ENCODE measurements at places on chromosomes 5 and 9.

DNA sequence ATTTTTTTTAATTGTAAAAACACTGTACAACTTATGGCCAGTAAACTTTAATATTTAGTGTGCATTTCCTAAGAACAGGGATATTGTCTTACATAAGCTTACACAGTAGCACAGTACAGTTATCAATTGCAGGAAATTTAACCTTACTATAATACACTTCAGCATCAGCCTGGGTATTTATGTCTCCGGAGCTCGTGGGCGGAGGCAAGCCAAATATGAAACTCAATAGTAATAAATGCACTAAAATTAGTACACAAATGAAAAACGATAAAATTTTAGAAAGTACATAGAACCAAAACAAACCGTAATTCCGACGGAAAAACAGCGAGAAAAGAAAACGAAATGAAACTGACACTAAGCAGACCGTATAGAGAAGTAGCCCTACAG, 91.2 kb downstream of the ANXA2R start:
- DNase-seq, result no peak

DNA sequence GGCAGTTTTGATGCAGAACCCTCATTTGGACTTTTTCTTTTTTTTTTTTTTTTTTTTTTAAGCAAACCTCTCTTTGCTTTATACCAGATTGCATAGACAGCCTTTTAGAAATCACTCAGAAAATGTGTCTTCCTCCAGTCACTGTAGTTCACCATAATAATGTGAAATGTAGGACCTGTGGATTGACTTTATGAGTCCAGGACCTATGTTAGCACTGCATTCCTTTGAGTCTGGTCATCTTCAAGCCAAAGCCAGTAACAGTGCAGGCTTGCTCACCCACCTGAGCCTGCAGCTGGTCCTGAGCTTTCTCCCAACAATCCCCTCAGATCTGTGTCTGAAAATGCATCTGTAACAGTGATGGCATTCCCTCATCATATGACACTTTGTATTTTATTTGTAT, 110.7 kb upstream of the NFIL3 start:
- no peak for DNase-seq

DNA sequence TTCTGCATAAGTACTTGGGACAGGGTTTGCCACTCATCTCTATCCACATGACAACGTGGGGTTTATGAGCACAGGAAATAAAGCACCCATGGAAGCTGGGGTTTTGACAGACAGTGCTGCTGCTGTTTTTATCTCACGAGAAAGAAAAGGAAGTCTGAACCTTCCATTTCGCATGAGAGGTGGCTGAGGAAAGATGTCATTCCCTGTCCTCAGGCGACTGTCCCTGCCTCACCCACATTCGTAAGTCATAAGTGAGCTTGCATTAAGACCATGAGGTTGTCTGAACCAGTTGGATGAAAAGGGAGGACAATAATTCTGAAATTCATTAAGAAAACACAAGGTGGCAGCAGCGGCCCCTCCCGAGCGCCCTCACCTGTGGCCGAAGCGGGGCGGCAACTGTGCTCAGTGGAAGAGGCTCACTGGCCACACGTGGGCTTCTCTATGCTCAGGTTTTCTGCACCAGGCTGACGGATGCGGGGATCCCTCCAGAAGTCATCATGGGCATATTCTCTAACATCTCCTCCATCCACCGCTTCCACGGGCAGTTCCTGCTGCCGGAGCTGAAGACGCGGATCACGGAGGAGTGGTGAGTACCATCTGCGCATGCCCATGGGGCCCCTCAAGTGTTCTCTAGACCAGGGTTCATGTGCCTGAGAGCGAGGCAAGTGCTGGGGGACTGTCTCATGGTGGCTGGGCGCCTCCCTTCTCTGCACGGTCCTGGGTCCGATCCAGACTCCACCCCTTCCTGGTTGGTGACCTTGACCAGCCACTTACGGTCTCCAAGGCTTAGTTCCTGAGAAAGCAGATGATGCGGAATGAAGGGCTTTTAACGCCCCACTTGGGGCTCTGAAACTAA, 54.7 kb upstream of the SUSD3 start:
- peak; percentile 62 for DNase-seq

DNA sequence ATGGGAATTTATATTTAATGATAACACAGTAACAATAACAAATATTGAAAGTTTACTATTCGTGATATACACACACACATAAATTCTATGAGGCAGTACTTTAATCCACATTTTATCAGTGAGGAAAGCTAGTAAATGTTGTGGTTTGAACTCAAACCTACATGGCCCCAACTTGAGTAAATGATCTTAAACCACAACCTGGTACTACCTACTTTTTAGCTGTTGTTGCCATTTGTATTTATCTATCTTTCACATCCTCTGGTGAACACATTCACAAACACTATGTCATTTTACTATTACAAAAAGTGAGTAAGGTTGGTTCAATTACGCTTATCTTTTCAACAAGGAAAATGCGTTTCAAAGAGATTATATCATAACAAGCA, 186.1 kb downstream of the SMC2 start:
- no peak for DNase-seq

GRCh38 chr9:120032639-120033038, 547.3 kb downstream of the CDK5RAP2 start:
- DNase-seq, result peak; percentile 9

DNA sequence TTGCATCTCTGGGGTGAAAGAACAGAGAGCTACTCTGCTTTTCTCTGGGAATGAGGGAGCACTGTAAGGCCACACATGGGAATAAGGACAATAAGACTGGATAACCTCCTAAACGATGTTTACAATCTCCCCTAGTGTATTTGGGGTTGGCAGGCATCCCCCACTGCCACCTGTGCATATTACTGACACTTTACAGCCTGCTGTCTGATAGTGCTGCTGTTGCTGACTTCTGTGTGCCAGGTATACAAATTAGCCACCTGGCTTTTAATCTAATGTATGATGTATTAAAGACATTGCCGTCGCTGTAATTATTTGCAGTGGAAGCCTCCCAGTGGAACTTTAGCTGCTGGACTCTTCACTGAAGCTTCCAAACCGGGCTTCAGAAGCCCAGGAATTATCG, 4.4 kb upstream of the SHISAL2B start:
- DNase-seq, result no peak

GRCh38 chr9:93480262-93480661, 26.9 kb upstream of the FAM120AOS start:
- DNase-seq, result no peak

DNA sequence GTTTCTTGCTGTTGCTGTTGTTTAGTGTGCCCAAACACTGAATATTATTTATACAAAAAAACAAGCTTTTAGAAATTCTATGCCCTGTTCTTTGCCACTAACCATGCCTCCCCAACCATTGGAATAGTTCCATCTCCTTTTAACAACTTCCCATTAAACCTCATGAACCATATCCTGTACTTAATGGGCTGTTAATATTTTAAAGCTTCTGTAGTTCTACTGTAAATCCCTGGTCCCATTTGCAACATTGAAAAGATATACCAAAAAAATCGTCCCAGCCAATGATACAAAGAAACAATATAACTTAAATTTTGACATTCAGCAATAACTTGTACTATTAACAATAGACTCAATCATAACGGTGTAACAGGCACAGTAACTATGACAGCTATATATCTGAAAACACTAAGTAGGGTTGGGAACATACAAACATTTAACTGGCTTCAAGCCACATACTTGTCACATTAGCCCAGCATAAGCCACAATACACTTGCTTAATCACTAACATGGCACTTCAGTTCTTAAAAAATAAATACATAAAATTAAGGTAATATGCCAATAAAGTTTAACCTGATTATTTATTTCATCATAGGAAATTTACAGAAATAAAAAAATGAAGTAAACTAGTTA, 86.1 kb downstream of the ADAMTS6 start:
- no peak for DNase-seq

DNA sequence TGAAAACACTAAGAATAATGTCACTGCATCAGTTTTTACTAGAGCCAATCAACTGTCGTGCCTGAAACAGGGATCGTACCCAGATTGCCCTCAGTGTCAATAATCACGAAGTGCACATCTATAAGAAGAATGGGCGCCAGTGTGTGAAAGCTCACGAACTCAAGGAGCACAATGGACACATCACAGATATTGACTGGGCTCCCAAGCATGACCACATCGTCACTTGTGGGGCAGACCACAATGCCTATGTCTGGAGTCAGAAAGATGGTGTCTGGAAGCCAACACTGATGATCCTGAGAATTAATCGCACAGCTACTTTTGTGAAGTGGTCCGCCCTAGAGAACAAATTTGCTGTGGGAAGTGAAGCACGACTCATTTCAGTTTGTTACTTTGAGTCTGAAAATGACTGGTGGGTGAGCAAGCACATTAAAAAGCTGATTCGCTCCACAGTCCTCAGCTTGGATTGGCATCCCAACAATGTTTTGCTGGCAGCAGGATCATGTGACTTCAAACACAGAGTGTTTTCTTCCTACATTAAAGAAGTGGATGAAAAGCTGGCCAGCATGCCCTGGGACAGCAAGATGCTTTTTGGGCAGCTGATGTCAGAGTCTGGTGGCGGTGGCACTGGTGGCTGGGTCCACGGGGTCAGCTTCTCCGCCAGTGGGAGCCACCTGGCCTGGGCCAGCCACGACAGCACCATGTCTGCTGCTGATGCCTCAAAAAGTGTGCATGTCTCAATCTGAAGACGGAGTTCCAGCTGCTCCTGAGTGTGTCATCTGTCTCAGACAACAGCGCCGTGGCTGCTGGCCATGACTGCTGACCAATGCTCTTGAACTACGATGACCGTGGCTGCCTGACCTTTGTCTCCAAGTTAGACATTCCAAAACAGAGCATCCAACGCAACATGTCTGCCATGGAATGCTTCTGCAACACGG, 32.2 kb downstream of the NSA2 start:
- DNase-seq, result no peak

- no peak for DNase-seq
Observed at GRCh38 chr5:124990723-124991122, 244.3 kb upstream of the ZNF608 start.

GRCh38 chr5:88758184-88758583, 124.8 kb downstream of the MEF2C start:
- no peak for DNase-seq

DNA sequence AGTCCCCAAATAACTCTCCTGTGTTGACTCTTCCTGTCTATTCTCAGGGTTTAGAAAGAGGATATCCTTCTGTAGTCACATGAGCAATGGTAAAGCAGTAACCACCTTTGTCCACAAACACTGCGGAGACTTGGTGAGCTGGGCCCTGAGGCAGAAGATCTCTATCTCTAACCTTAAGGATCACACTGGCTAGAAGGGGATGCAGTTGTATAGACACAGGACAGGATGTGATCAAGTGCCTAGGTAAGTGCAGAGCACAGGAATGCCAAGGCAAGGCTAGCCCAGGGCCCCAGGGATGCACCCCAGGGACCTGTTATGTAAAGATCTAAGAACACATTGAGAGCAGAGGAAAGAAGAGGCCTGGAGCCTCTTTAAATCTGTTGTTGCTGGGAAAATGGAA, 610.5 kb downstream of the IRX1 start:
- DNase-seq, result no peak

DNA sequence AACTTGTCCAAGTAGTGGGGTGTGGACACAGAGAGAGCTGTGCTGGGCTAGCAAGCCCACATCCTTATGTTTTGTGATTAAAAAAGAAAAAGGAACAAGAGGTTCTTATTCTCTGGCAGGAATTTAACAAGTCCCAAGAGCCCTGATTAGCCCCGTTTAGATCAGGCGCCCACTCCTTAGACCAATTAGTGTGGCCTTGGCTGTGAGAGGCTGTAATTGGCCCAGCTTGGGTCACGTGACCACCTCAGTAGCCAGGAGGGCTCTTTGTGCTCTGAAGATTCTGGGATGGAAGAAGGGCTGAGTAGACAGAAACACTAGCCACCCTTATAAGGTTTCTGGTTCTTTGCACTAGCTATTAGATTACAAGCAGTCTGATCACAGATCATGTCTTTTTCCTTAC, 31.1 kb downstream of the GCNT4 start:
- peak; percentile 70 for DNase-seq

- DNase-seq, result no peak
Observed at GRCh38 chr5:66788556-66788955, 192.4 kb downstream of the MAST4 start.

- no peak for DNase-seq
Observed at GRCh38 chr9:120544441-120544840, 35.5 kb downstream of the CDK5RAP2 start.

DNA sequence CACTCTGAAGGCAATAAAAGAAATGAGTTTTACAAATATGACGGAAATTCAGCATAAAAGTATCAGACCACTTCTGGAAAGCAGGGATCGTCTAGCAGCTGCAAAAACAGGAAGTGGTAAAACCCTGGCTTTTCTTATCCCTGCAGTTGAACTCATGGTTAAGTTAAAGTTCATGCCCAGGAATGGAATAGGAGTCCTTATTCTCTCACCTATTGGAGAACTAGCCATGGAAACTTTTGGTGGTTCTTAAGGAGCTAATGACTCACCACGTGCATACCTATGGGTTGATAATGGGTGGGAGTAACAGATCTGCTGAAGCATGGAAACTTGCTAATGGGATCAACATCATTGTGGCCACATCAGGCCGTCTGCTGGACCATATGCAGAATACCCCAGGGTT, 93.5 kb upstream of the RGMB start:
- no peak for DNase-seq

GRCh38 chr5:132095424-132095972, 21.9 kb downstream of the CSF2 start:
- DNase-seq, result no peak

- no peak for DNase-seq
Observed at GRCh38 chr5:171776770-171777759, 8.6 kb upstream of the SMIM23 start.

DNA sequence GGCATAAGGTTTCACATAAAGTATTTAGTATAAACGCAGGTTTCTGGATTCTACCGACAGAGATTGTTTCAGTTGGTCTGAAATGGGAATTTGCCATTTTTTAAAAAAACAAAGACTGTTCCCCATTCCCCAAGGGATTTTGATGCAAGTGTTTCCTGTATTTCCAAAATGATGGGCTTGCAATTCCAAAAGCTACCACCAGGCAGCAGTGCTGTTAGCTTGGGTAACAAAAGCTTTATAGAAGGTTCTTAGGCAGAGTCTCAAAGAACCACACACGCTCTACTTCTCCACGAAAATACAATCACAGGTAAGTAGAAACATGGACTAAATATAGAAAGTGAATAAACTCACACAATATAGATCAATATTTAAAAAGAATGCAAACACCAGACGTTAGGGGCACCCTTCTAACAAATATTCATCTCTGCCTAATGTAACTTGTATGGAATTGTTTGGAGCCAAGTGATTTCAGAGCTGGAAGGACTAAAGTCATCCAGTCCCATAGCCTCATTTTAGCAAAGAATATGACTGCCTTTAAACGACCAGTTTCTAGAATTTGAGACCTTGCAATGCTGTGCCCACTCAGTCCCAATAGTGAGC, 154.3 kb downstream of the SPOCK1 start:
- peak; percentile 22 for DNase-seq

DNA sequence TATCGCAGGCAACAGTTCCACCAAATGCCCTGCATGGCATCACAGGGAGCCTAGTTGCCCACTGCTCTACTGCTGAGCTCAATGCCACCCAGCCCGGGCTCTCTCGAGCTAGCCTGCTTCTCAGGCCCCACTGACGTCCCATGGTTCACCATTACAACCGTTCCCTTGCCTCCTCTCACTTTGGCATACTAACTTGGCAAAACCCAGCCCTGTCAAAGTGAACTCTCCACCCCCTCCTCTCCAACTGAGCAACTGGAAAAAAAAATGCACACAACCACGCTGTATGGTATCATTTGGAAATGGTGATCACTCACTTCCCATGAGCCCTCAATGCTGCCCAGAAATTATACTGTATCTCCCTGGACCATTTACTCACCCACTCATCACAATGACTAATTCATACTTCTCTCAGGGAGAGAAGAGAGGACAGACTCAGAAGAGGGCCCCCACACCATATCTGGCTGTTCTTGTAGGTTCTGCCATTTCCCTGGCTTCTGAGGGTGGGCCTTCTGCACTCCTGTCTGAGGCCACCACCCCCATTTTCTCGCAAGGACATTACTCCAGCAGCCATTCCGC, 51.4 kb upstream of the RARS1 start:
- no peak for DNase-seq

Measured in RPMI8226 (cell line).